ENCODE measurements at places on chromosomes 3 and 15.
A peak's percentile ranks its signal among the peaks of the same experiment; 100 is the strongest.

DNA sequence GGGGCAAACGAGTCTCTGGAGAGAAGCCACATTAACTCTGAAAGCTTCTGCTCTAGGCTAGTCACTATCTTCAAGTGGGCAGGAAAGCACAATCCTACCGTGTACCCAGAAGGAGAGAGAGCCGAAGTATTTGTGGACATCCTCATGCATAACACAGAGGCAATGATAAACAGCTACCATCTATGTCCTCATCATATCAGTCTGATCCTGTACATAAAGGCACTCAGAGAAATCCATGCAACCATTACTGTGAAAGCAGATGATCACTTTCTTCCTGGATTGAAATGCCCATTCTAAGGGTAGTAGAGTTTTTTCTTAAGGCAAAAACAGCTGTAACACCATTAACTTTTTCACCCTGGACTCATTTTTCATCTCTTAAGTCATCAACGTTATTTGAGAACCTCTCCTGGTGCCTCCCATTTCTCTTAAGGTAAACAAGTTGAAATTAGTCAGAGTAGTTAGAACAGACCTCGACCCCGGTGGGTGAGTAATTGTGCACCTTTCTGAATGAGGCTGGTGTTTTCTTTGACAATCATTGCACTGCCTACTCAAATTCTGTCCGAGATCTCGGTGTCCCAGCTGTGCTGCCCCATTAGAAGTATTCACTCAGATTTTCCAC is 327.4 kb downstream of the SHQ1 start:
- peak; percentile 2 for DNase-seq

DNA sequence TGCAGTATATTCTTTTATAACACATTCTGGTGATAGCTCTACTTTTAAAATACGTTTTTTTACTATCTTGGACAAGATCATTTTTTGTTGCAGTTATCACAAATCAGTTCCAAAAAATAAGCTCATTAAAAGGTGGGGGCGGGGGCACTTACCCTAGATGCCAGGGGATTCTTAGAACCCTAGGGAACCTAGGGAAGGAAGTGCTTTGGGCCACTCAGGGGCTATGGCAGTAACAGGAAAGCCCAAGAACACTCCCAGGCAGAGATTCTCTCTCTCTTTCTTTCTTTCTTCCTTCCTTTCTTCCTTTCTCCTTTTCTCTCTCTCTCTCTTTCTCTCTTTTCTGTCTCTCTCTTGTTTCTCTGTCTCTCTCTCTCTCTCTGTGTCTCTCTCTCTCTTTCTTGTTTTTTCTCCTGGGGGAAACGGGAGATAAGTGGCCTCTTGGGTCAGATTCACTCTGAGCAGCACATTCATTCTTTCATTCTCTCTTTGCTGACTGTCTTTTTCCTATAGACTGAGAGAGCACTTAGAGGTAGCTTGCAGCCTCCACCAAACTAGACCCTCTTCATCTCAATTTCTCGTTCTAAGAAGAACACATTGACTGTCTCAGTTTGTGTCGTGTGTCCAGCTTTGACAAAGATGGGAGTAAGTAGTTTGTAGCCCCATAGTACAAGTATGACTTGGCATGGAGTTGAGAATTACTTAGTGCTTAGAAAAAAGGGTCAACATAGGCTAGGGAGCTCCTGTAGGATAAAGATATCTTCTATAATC is 16.6 kb downstream of the SCAANT1 start:
- DNase-seq = no peak

- peak; percentile 16 for DNase-seq
Observed at GRCh38 chr15:73239564-73240215, 129.1 kb downstream of the HCN4 start.

GRCh38 chr3:14633819-14634424 is 17.6 kb upstream of the CCDC174 start:
- peak; percentile 65 for DNase-seq

- DNase-seq = peak; percentile 5
Observed at GRCh38 chr3:150589759-150590158, 13.4 kb upstream of the SELENOT start.

GRCh38 chr3:111595232-111595631 is at the start of gene ZBED2:
ZBED2 (minus strand) TSS chr3:111595346; CDS start chr3:111594201, 1,145 bp downstream.
- DNase-seq = peak; percentile 5

DNA sequence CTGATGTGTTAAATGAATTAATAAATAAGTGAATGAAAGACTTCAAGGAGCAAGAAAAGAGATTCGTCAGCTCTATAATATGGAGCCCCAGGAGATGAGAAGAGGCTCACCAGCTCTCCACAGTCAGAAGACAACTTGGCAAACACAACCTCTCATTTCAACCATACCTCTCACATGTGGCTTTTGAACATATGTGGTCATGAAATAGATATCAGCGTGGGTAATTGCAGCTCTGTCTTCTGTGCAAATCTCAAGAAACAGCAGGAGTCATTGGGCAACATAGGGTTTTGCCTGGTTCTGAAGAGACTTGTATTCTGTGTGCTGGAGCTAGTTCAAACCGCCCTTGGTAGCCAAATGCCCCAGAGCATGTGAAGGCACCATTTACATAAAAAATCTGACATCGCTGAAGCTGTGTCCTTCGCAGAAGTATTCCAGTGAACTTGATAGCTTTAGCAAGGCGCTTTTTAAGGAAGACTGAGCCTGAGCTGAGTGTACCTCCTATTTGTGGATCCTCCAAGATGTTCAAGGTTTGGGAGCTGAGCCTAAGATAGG is 8.4 kb downstream of the CX3CR1 start:
- no peak for DNase-seq

- no peak for DNase-seq
Observed at GRCh38 chr15:64782751-64783150, 7.4 kb upstream of the RBPMS2 start.

DNA sequence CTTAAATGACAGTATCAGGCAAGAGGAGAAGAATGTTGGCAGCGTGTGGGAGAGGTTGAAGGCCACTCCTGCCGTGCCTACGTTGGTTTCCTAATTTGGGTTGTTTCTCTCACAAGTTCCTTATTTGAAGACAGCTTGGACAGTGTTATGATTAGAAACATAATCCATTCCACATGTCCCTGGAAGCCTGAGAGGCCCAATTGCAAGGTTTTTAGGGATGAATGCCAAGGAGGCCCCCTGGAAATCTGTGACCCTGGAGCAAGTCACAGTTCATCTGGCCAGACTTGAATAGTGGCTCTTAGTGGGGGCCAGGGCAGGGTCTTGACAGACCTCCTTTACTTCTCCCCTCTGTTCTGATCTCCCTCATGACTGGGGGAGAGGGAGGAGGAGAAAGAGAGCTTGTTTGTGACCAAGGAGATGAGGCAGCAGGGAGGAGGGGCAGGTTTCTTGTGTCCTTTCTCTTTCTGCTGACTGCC is 584.4 kb upstream of the TBL1XR1 start:
- no peak for DNase-seq

GRCh38 chr3:11385891-11386290 is 113.7 kb downstream of the ATG7 start:
- no peak for DNase-seq

DNA sequence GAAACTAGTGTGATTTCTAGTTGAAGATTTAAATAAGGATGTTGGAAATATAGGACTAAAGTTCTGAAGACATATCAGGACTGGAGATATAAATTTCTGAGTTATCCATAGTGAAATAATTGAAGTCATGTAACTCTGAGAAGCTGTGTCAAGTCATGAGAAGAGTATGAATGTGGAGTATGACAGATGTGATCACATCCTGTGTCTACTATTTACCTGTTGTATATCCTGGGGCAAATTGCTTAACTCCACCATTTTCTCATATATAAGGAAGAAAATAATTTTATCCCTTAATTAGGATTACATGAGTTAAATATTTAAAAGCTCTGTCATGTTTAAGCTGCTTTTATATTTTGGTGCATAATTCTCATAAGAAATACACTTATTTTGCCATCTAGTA is 350.3 kb downstream of the ZBTB20 start:
- DNase-seq = no peak

- DNase-seq = no peak
Observed at GRCh38 chr3:193903966-193904365, 232.0 kb upstream of the HES1 start.

- DNase-seq = no peak
Observed at GRCh38 chr3:64046996-64047594, 23.8 kb upstream of the PSMD6 start.

GRCh38 chr15:60656481-60656880 is 177.5 kb upstream of the ICE2 start:
- no peak for DNase-seq

Measured in DMS53 (cell line).